Tongue (tissue), 3 donors: ENCODE measurements at places on chromosomes 12 and 14. TPM values are rescaled to one million over a fixed set of nuclear protein-coding genes. Genes with fewer than 3 reads are reported as not detected.
A peak's percentile ranks its signal among the peaks of the same experiment; 100 is the strongest.

NGB gene
- total RNA-seq = not detected

OAS2 gene
- 2.6 TPM for total RNA-seq

ZNF385A gene
- total RNA-seq = 30.4 TPM

TMTC1 gene
- total RNA-seq = 67.0 TPM

ITGB7 gene
- total RNA-seq = 1.2 TPM

FBRSL1 gene
- 10.2 TPM for total RNA-seq

MANSC4 gene
- total RNA-seq = not detected

RNF212B gene
- not detected for total RNA-seq

AQP6 gene
- 0.10 TPM for total RNA-seq

LRRIQ1 gene
- total RNA-seq = 1.1 TPM

GRCh38 chr12:50569321-50569720 is 64.5 kb downstream of the DIP2B start:
- DNase-seq = peak; percentile 24

DNA sequence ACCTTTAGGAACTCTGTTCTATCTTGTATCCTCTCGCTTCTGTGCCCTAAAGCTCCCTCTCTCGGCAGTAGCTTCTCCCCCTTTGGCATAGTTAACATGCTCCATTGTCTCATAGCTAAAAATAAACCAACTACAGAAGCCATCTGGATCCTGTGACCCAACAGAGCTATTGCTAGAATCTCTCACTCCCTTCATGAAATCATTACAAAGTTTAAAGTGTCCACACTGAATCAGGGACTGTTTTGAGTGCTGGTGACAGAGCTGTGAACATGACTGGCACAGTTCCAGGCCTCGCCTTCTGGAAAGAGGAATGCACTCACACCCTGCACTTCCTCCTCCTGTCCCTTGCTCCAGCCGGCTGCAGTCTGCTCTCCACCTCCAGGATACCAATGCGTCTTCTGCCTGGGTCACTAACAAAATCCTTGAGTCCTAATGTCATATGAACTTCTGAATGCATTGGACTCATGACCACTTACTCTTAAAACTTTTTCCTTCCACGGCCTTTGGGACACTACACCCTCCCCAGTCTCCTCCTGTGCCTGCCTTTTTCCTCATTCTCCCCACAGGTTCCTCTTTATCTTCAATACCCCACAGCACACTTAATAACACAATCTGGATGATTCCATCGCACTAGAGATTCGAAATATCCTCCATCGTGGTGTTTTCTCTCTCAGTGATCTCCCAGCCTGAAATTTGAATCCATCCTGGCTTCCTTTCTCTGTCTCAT is 13.2 kb downstream of the PLBD1 start:
- DNase-seq = peak; percentile 86

DNA sequence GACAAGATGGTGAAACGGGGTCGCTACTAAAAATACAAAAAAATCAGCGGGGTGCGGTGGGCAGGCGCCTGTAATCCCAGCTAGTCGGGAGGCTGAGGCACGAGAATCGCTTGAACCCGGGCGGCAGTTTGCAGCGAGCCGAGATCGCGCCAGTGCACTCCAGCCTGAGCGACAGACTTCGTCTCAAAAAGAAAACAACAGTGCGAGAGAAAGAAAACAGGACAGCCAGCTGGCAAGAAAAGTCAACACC is 633 bp upstream of the RNU4-2 start:
- no peak for DNase-seq

- peak; percentile 76 for DNase-seq
These were observed 60.4 kb upstream of the SGPP1 start for GRCh38 chr14:63788011-63788933.

DNA sequence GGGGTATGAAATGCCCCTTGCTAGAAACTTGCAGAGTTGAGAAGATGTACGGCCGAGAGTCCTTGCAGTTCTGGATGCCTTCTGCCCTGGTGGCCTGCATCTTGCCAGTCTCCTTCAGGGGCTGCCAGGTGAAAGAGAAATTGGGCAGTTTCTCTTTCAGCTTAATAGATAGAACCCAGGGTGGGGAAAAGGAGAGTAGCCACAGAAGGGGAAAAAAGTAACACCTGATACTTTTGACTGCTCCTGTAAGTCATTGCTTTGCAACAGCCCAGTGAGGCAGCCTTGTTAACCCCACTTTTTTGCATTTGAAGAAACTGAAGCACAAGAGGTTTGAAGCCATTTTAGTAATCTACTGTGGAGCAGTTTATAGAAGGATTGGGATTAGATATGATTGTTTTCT is 27.6 kb downstream of the TDP1 start:
- no peak for DNase-seq

- DNase-seq = no peak
These were observed 14.3 kb downstream of the CHGA start for GRCh38 chr14:92937051-92937937.

GRCh38 chr12:131057722-131058515 is 104.2 kb downstream of the ADGRD1 start:
- DNase-seq = no peak

- DNase-seq = peak; percentile 63
These were observed 707.5 kb upstream of the TMEM132C start for GRCh38 chr12:127559349-127560040.

DNA sequence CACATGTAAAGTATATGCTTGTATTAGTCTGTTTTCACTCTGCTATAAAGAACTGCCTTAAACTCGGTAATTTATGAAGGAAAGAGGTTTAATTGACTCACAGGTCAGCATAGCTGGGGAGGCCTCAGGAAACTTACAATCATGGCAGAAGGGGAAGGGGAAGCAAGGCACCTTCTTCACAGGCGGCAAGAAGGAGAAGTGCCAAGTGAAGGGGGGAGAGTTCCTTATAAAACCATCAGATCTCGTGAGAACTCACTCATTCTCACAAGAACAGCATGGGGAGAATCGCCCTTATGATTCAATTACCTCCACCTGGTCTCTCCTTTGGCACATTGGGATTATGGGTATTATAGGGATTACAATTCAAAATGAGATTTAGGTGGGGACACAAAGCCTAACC is 229.5 kb upstream of the PLXNC1 start:
- DNase-seq = no peak

DNA sequence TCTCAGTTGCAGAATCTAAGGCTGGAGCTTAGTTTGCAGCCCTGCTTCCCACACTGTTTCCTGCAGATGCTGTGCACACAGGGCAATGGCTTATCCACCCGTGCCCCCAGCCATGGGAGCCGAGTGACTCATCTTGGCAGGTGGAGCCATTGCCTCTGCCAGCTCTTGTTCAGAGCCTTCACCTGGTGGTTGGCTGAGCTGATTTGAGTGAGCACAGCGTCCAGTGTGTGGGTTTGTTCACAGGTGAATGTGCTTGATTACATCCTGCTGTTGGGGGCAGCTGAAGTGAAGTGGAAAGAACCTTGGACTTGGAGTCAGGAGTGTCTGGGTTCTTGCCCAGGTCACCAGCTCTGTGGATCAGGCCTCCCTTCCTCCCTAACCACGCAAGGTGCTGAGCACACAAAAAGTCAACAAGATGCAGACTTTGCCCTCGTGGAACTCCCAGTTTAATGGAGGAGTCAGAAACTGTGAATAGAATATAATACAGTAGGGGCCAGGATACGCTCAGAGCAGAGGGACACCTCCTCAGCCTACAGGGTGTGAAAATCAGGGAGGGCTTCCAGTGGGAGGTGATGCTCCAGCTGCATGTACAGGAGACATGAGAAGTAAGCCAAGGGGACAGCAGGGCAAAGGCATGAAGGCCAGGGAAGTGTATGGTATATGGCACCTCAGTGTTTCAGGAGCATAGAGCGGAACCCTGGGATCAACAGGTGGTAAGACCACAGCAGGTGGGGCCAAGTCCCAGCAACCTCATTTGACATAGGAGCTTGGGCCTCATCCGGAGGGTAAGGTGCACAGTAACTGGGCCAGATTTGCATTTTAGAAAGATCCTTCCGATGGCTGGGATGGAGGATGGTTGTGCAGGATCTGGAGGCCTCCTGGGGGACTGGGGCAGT is 22.8 kb downstream of the JDP2 start:
- peak; percentile 52 for DNase-seq

GRCh38 chr12:52010692-52011601 is 4.2 kb downstream of the TAMALIN start:
- no peak for DNase-seq

DNA sequence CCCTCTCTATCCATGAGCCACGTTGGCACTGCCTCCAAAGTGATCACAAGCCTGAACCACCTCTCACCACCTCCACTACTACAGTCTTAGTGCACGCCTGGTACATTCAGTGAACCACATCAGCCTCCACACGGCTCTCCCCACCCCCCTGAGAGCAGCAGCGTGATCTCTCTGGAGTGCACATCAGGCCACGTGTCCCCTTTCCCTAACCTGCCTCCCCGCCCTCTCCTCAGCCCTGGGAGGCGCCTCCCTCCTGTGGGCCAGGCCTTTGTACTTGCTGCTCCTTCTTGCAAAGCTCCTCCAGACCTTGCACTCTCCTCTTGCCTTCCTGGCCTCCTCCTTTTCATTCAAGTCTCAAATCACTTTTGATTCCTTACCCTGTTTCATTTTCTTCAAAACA is 49.8 kb downstream of the SLC6A12 start:
- no peak for DNase-seq

GRCh38 chr14:102971314-102971713 is 48.9 kb downstream of the AMN start:
- DNase-seq = no peak

DNA sequence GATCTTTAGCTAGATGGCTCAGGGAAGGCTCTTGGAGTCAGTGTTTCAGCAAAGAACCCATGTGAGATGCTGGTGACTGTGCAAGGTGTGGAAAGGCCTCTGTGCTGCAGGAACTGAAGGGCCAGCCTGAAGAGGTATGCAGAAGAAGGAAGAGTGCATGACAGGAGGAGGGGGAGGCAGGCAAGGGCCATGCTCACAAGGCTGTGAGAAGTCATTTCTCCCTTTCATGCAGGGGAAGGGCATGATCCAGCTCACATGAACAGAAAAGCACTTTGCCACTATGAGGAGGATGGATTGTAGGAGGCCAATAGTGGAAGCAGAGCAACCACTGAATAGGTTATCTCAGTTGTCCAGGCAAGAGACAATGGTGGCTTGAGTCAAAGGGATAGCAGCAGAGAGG is 83.7 kb downstream of the SSPN start:
- no peak for DNase-seq

DNA sequence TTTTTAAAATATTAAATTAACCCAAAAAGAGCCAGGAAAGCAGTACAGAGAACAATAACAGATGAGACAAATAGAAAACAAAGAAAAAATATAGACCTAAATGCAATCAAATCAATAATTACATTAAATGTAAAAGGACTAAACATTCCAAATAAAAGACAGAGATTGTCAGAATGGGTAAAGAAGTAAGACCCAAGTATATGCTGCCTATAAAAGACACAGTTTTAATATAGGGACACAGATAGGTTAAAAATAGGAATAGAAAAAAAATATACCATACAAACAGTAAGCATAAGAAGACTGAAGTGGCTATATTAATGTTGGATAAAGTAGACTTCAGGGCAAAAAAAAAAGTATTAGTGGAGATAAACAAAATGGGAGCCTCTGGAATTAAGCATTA is 163.1 kb upstream of the BCL2L14 start:
- DNase-seq = no peak
